Stimulated activated CD4-positive, alpha-beta T cell treated with anti-CD3 and anti-CD28 coated beads, Interleukin-1b, Interleukin-23, amount 100 ng/mL, for 1 hour (primary cell): ENCODE measurements at places on chromosomes 13 and 19.

DNA sequence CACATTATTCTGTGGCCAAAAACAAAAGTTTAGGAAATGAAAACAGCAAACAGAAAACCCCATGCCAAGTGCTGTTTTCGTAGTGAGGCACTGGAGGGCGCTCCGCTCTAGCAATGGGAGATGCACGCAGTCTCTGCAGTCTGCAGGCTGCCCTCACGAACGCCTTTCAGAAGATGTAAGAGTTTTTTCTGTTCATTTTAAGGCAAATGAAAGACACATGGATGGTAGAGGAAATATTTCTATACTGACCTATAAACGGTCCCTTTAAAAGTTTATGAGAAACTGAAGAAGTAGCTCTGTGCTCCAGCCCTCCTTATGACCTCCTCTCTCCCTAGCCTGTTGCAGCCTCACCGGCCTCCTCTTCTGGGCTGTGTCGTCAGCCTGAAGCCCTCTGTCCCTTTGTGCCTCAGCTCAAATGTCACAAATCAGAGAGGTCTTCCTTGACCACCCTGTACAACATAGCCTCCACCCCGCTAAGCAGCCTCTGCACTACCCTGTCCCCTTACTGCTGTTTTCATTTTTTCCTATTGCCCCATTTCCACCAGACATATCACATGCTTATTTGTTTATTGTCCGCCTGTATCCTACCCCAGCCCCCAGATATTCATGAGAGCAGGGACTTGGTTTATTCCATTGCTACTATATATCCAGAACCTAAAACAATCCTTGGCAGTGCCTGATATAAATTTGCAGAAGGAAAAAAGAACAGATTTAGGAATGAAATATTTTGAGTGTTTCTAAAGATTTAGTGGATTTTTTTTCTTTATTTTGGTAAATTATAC, 116.4 kb downstream of the TM9SF2 start:
- DNase-seq = no peak

GRCh38 chr13:102667023-102667422, 27.8 kb downstream of the METTL21C start:
- DNase-seq = no peak

GRCh38 chr13:95228130-95228529, 73.1 kb downstream of the ABCC4 start:
- DNase-seq = no peak

GRCh38 chr19:4380254-4380727, 20.1 kb downstream of the SH3GL1 start:
- DNase-seq = no peak

DNA sequence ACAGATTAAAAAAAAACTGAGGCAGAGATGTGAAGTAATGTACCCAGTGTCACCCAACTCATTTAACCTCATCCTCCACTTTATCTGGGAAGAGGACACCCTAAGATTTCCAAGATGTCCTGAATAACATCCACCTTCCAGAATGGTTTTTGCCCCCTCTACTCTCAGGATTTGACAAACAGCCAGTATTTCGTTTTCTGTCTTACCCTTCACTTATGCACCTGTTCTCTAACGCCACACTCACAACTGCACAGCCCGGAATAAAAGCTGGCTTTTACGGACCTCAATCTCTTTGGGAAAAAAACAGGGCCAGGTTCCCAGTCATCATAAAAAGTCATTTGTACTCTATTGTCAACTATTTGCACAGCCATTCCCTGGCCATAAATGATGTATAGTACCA, 21.2 kb upstream of the CEACAM6 start:
- DNase-seq = no peak

DNA sequence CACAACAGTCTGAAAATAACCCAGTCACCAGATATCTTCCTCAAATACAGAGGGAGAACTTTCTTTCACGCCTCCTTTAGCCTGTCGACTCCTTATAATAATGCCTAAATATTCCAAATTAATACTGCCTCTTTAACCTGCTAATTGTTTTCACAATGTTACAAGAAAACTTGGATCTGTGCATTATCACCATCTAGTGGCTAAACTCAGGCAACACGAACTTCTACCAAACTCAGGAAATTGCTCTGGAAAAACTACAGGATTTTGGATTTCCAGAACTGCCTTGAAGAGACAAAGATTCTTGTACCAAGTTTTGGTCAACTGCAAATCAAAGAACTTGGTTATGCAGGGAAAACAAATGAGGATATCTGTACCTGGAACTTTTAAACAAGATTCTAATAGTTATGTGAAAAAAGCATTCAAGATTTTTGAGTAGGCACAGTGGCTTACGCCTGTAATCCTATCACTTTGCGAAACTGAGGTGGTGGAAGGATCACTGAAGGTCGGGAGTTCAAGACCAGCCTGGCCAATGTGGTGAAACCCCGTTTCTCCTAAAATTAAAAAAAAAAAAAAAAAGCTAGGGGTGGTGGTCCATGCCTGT, 10.8 kb downstream of the CLN5 start:
- DNase-seq = no peak

GRCh38 chr19:405121-405965, 3.6 kb downstream of the C2CD4C start:
- no peak for DNase-seq

DNA sequence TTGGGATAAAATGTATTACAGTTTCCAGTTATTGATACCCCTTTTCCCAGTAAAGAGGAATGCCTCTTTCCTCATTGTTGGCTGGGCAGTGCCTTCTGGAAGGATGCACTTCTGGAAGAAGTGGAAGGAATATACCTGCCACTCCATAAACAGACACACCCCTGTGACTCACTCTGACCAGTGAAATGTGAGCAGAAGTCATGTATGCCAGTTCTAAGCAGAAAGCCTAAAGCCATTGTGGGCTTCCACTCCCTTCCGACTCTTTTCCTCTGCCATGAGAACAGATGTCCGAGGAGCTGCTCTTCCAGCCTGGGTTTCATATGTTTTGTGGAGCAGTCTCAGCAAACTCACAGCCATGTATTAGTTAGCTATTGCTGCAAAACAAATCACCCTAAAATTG, 166.1 kb upstream of the SERP2 start:
- no peak for DNase-seq

GRCh38 chr13:100208002-100208401, 119.1 kb downstream of the PCCA start:
- no peak for DNase-seq

DNA sequence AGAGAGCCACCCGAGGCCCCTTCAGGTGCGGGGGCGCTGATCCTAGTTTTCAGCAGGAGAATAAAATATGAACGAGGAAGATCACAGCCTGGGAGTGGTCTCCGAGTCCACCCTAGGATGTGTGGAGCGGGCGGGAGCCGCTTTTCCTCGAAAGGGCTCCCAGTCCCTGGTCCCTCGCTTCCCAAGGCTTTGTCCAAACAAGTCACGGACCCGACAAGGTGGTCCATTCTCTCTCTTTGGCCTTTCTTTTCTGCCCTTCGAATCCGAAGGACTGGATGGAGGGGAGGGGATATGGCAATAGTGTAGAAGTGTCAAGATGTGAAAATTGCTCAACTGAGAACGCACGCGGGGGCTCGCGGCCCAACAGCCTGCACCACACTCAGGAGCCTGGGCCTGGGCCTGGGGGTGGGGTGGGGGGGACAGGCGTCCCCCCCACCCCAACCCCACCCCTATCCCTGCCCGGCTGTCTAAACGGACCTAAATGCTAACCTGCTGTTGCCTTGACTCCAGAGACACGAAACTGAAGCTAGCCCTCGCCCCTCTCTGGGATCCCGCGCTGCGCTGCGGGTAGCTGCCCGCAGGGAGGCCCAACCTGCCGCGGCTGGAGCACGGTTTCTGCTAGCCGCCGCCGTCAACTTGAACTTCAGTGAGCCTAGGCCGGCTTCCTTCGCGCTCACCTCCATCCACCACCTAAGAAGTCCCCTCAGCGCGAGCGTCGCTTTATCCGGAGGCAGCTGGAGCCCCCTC, 7.1 kb downstream of the ZIC2 start:
- DNase-seq = no peak
